Stimulated activated CD4-positive, alpha-beta T cell treated with anti-CD3 and anti-CD28 coated beads, Interleukin-2, amount 100 ng/mL, for 48 hours (primary cell): ENCODE measurements at places on chromosomes 7 and 10.

- no peak for DNase-seq
Observed at GRCh38 chr10:124227055-124227975, 133.9 kb upstream of the CHST15 start.

- DNase-seq, result no peak
Observed at GRCh38 chr7:107924841-107925504, 34.0 kb downstream of the DLD start.

GRCh38 chr7:14858866-14859265 lies 43.7 kb downstream of the DGKB start:
- DNase-seq, result no peak

GRCh38 chr7:140685407-140686087 lies 11.0 kb upstream of the NDUFB2 start:
- no peak for DNase-seq

- no peak for DNase-seq
Observed at GRCh38 chr10:123507298-123507697, 158.9 kb upstream of the GPR26 start.

DNA sequence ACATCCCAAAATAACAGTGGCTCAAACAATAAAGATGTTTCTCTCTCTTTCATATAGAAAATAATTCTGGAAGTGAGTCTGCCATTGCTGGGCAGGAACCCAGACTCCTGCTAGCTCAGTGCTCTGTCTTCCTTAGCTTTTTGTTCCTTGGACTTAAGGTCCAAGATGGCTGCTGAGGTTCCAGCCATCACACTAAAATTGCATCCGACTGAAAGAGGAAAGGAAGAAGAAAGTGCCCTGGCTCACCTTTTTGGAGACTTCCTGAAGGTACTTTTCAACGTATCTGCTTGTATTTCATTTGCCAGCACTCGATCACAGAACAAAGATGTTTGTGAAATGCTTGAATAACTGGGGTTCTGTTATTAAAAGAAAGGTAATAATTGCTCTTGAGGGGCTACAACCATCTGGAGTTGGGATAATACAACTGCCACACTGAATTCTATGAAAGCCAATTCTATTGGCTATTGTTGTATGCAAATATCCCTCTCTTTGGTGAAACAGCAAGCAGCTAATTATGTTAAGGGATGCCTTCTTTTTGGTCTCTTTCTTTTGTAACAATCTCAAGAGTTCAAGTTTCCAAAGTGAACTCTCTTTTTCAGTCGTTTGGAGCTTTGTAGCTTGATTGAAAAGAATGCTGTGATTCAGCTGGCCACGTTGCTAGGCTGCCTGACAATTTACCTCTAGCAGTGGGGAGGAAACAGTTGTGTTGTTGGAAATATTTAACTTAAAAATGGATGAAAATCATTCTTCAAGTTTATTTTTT lies 83.9 kb downstream of the BAMBI start:
- no peak for DNase-seq

GRCh38 chr10:18582803-18583202 lies 68.6 kb downstream of the NSUN6 start:
- DNase-seq, result no peak
